ENCODE measurements at places on chromosomes 16 and 17.
A peak's percentile ranks its signal among the peaks of the same experiment; 100 is the strongest.

DNA sequence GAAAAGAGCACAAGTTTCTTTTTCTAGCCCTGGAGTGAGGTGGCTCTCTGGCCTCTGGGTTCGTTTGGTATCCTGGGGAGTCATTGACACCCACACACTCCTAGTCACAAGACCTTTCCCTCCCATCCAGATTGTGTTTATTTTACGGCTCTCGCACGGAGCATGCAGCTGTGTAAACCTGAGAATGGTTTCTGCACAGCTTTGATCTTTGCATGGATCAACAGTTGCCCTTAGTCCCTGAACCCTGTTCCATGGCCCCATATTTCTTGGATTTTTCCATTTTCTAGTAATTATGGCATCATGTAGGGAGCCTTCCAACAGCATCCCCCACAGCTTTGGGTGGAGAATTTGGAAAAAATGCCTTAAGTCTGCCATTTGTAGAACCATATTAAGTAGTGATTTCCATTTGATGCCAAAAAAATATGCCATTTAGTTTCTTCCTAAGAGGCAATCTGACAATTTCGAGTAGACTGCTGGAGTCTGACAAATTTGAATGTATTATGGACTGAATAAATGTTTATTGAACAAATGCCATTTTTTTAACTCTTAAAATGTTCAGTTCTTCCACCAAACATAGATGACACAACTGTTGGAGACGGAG, 197.7 kb downstream of the WWOX start:
- peak; percentile 7 for DNase-seq
- no peaks in the 10 kb centered on the region for H3K36me3 ChIP-seq
- H3K4me3 ChIP-seq: no peak overlapping the region
- H3K4me1 ChIP-seq: peaks cover 3% of the 10 kb centered on the region
- H3K27ac ChIP-seq: no peak overlapping the region
- H3K27me3 ChIP-seq: no peaks in the 10 kb centered on the region

DNA sequence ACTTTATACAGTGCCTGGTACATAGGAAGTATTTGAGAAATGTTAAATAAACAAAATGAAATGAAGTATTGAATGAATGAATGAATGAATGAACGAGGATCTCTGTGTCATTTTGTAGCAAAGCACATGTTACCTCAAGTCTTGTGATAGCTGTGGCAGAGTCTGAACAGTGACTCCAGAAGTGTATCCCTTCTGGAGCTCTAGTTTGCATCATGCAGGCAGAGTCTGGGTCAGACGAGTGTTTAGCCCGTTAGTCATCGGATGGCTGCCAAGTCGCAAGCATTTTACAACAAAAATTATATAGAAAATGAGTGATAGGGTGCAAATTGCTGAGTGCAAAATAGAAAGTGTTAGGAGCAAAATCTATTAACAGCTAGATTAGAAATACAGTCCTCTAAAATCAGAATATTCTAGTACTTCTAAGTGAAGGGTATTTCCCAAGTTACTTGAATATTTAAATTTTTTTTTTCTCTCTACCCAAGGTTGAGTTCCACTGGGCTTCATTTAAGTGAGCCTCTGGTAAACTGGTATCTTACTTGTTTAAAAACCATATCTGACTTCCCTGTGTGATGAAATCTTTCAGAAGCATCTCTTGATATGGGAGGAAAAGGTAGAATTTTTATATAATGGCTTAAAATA, 113.3 kb downstream of the FTO start:
- no peak overlapping the region for H3K4me3 ChIP-seq
- H3K27ac ChIP-seq: no peak overlapping the region
- no peaks in the 10 kb centered on the region for H3K27me3 ChIP-seq
- no peak for DNase-seq

DNA sequence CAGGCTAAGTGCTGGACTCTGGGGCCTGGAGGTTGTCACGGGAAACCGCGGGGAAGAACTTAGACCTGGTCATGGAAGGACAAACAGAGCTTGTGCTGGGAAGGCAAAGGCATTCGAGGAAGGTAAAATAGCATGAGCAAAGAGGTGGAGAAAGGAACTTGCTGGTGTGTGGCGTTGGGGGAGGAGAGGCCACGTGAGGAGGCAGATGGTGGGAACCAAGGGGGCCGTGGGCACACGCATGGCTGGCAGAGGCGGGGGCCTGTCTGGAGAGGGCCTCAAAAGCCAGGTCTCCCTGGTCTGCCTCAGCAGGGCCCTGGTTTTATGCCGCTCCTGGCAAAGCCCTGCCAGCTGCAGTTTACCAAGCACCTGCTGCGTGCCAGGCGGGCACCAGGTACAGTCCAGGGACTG, 15.3 kb downstream of the CORO7 start:
- H3K27ac ChIP-seq: no peak overlapping the region
- DNase-seq: no peak
- H3K36me3 ChIP-seq: peaks cover 93% of the 10 kb centered on the region
- peaks cover 5% of the 10 kb centered on the region for H3K4me1 ChIP-seq

GRCh38 chr17:5980941-5981340, 89.2 kb upstream of the WSCD1 start:
- no peaks in the 10 kb centered on the region for H3K4me1 ChIP-seq
- no peak overlapping the region for H3K4me3 ChIP-seq
- no peak for DNase-seq
- no peaks in the 10 kb centered on the region for H3K27me3 ChIP-seq

DNA sequence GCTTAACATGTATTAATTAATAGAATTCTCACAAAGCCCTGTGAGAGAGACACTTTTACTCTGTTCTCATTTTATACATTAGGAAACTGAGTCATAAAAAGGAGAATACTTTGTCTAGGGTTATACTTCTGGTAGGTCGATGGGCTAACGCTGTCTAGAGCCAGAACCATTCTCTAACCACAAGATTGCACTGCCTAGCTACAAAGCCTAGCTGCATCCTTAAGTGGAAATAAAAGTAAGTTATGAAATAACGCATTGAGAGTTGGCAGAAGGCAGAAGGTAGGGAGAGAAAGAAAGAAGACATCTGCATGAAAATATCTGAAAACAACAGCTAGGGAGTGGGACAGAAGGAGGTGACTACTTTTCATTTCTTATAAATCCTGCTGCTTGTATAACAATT, 33.2 kb downstream of the IRX6 start:
- DNase-seq: no peak
- no peaks in the 10 kb centered on the region for H3K4me1 ChIP-seq
- no peak overlapping the region for H3K4me3 ChIP-seq
- no peak overlapping the region for H3K27ac ChIP-seq

Data from heart left ventricle (tissue), 16 donors.